ENCODE measurements at places on chromosomes 5 and 9. TPM values are rescaled to one million over a fixed set of nuclear protein-coding genes. Genes with fewer than 3 reads are reported as not detected.
A peak's percentile ranks its signal among the peaks of the same experiment; 100 is the strongest.

DNA sequence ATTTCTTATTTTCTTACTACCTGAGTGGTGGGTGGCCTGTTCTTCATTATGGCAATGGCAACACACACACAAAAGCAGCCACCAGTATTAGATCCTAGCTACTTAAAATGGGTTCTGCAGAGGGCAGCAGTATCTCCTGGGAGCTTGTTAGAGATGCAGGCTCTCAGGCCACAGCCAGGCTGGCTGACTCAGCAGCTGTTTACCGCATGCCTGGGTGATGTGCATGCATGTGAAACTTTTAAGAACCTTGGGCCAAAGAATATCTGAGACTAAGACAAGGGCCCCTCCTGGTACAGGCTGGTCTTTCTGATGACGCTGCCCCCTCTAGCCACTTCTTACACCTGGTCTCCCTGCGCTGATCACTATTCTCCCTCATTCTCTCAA, 399.0 kb downstream of the MED10 start:
- peaks cover 7% of the 10 kb centered on the region for H3K4me1 ChIP-seq
- H3K36me3 ChIP-seq, result no peaks in the 10 kb centered on the region
- no peak overlapping the region for H3K4me3 ChIP-seq
- H3K27me3 ChIP-seq, result no peaks in the 10 kb centered on the region
- DNase-seq, result no peak
- peak overlapping the region; percentile 33 for H3K27ac ChIP-seq

- DNase-seq, result no peak
- no peak overlapping the region for H3K4me3 ChIP-seq
- no peaks in the 10 kb centered on the region for H3K4me1 ChIP-seq
- H3K27me3 ChIP-seq, result no peaks in the 10 kb centered on the region
- no peaks in the 10 kb centered on the region for H3K36me3 ChIP-seq
Measured at GRCh38 chr5:93154535-93154934, 426.5 kb downstream of the NR2F1-AS1 start.

- no peaks in the 10 kb centered on the region for H3K36me3 ChIP-seq
- peaks cover 47% of the 10 kb centered on the region for H3K27me3 ChIP-seq
- H3K4me3 ChIP-seq, result no peak overlapping the region
- no peak overlapping the region for H3K27ac ChIP-seq
- DNase-seq, result no peak
Measured at GRCh38 chr9:136170006-136170901, 34.7 kb downstream of the LHX3 start.

DNA sequence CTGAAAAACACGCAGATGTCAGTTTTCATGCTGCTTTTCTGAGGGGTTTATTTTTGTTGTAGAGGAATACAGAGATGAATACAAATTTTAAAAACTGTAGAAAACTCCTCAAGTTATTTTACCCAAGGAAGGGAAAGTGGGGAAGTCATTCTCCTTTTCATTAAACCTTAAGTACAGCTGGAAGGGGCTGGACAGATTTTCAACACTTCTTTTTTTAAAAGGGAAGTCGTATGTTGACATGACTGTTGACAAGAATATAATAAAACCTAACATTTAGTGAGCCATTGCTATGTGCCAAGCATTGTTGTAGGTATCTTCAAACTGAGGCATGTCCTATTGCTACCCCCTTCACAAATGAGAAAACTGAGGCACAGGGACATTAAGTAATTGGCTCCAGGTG, 235.7 kb upstream of the ELL2 start:
- H3K36me3 ChIP-seq, result no peaks in the 10 kb centered on the region
- H3K27me3 ChIP-seq, result no peaks in the 10 kb centered on the region
- H3K4me3 ChIP-seq, result no peak overlapping the region

DNA sequence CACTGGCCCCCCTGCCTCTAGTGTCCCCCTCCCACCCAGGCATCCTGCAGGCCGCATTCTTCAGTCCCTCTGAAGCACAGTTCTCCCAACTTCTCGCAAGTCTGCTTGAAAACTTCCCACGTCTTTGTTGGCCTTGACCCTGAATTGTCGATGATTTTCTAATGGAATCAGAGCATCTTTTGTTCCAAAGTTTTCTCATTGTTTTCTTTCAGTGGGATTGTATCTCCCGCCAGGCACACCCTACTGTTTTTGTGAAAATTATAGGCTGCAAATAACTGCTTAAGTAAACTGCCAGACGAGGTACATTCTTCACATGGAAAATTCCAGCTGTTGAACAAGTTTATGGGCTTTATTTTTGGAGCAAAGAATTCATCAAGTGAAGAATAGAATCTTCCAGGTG, 122.6 kb upstream of the SLC25A48 start:
- no peaks in the 10 kb centered on the region for H3K36me3 ChIP-seq
- H3K27ac ChIP-seq, result no peak overlapping the region
- H3K27me3 ChIP-seq, result no peaks in the 10 kb centered on the region
- no peak for DNase-seq
- H3K4me1 ChIP-seq, result no peaks in the 10 kb centered on the region

GRCh38 chr5:170138273-170138672, 32.6 kb downstream of the FOXI1 start:
- H3K27ac ChIP-seq, result no peak overlapping the region
- H3K27me3 ChIP-seq, result no peaks in the 10 kb centered on the region
- H3K36me3 ChIP-seq, result no peaks in the 10 kb centered on the region

- no peak overlapping the region for H3K27ac ChIP-seq
- no peaks in the 10 kb centered on the region for H3K36me3 ChIP-seq
- no peak for DNase-seq
- no peaks in the 10 kb centered on the region for H3K4me1 ChIP-seq
- H3K27me3 ChIP-seq, result peaks cover 10% of the 10 kb centered on the region
Measured at GRCh38 chr9:113143432-113144227, 7.2 kb upstream of the SLC31A2 start.

GRCh38 chr5:180128671-180129261, 57.2 kb upstream of the RNF130 start:
- no peaks in the 10 kb centered on the region for H3K36me3 ChIP-seq
- H3K27ac ChIP-seq, result no peak overlapping the region
- H3K27me3 ChIP-seq, result peaks cover 44% of the 10 kb centered on the region
- H3K4me1 ChIP-seq, result no peaks in the 10 kb centered on the region
- DNase-seq, result no peak

DNA sequence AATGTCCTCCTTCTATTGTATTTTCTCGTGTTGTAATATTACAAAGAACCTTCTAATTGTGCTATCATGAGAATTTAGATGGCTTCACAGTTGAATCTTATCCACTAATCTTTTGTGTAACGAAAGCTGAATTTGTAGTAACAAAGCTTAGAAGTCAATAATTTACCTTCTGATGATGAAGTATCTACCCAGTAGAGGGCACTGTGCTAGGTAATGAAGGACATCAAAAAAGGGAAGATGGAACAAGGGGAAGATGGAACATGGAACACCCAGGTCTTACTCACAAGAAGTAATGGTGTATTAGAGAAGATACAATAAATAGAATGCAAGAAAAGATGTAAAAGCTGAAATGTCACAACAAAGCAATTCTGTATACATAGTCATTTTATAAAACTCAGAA, 131.0 kb upstream of the CCNG1 start:
- no peaks in the 10 kb centered on the region for H3K27me3 ChIP-seq
- H3K36me3 ChIP-seq, result no peaks in the 10 kb centered on the region
- H3K4me3 ChIP-seq, result no peak overlapping the region

DNA sequence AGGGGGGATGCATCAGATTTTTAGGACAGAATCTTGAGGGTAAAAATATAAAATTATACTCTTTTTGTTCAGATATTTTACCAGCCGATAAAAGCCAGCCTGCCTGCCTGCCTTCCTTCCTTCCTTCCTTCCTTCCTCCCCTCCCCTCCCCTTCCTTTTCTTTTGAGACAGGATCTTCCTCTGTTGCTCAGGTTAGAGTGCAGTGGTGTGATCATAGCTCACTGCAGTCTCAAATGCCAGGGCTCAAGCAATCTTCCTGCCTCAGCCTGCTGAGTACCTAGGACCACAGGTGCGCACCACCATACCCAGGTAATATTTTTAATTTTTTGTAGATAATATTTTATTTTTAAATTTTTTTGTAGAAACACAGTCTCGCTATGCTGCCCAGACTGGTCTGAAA, 330.0 kb downstream of the CCDC171 start:
- no peak for DNase-seq
- no peaks in the 10 kb centered on the region for H3K36me3 ChIP-seq
- no peaks in the 10 kb centered on the region for H3K27me3 ChIP-seq
- no peaks in the 10 kb centered on the region for H3K4me1 ChIP-seq

DNA sequence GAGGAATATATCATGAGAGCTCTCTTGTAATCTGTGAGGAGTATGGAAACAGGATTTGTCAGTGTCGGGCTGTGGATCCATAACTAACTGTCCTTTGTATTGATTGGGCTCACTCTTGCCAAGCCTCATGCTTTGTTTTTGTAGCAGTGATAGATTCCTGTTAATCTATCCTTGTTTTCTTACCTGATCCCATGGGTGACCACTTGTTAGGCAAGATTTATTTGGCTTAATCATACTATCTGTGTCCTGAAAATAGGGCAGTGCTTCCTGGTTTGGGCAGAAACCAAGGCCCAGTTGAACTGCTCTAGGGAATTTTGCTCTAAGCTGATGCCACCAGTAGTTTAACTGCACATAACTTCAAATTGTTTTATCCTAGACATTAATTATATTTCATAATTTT, 6.1 kb downstream of the NDFIP1 start:
- no peaks in the 10 kb centered on the region for H3K27me3 ChIP-seq
- H3K36me3 ChIP-seq, result no peaks in the 10 kb centered on the region

- H3K4me1 ChIP-seq, result no peaks in the 10 kb centered on the region
- no peaks in the 10 kb centered on the region for H3K36me3 ChIP-seq
- H3K27me3 ChIP-seq, result no peaks in the 10 kb centered on the region
- H3K4me3 ChIP-seq, result no peak overlapping the region
- no peak for DNase-seq
Measured at GRCh38 chr5:168171901-168172759, 119.3 kb upstream of the WWC1 start.

GRCh38 chr5:37696190-37697021, 143.4 kb downstream of the GDNF start:
- H3K4me3 ChIP-seq, result no peak overlapping the region
- no peaks in the 10 kb centered on the region for H3K27me3 ChIP-seq
- H3K36me3 ChIP-seq, result no peaks in the 10 kb centered on the region
- H3K4me1 ChIP-seq, result no peaks in the 10 kb centered on the region
- no peak for DNase-seq
- H3K27ac ChIP-seq, result no peak overlapping the region

DNA sequence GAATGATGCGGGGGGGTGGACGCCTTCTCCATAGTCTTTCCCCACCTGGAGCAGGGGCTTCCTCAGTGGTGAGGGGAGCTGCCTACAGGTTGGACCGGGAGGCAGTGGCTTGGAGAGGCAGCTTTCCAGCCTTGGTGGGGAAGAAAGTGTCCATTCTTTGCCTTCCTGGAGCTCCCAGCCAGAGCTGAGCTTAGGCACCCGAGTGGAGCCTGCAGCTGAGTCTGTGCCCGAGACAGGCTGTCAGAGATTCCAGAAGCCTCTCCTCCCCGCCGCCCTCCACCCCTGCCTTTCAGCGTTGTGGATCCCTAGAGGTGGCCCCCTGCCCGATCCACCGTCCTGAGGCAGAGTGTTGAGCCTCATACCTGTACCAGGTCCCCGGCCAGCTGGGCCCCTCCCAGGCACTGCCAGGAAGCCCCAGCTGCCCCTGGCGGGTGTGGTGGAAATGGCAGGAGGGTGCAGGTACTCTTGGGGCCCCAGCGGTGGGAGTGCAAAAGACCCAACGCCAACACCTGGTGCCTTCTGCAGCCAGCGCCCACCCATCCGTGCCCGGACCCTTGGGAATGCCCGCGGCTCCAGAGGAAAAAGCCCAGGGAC, 112.0 kb downstream of the RXRA start:
- no peak for DNase-seq
- no peak overlapping the region for H3K4me3 ChIP-seq
- peaks cover 63% of the 10 kb centered on the region for H3K36me3 ChIP-seq
- peaks cover 27% of the 10 kb centered on the region for H3K4me1 ChIP-seq

DNA sequence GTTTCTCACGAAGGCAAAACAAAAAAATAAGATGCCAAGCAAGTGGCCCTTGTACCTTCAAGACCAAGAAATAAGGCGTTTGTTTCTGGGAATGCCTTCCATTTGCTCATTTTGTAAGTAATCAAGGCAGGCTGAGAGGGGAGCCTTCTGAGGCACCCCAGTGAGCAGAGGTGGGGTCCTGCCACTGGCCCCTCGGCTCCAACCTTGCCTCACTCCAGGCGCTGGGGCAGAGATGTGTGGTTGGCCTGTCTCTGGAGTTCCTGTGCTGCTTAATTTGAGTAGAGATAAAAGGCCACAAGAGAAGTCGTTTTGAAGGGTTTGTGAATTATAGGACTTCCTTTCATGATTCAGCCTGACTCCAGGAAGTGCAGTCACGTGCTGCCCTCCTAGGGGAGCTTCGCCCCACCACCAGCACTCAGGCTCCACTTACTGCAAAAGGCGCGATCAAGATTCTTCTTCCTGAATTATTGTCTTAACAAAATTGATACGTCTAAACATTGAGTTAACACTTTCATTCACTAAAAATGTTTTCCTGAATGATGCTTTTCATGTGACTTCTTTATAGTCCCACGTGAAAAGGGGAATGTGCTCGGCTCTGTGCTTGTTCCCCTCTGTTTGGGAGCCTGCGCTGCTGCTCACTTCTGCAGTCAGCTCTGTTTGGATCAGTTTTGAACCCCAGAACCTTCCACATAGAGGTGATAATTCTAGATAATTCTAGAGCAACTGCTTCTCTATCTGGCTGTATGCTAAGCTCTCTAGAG, 13.7 kb downstream of the SYK start:
- peak overlapping the region; percentile 27 for H3K27ac ChIP-seq
- DNase-seq, result no peak
- H3K27me3 ChIP-seq, result no peaks in the 10 kb centered on the region
- no peak overlapping the region for H3K4me3 ChIP-seq
- peaks cover 37% of the 10 kb centered on the region for H3K4me1 ChIP-seq

DNA sequence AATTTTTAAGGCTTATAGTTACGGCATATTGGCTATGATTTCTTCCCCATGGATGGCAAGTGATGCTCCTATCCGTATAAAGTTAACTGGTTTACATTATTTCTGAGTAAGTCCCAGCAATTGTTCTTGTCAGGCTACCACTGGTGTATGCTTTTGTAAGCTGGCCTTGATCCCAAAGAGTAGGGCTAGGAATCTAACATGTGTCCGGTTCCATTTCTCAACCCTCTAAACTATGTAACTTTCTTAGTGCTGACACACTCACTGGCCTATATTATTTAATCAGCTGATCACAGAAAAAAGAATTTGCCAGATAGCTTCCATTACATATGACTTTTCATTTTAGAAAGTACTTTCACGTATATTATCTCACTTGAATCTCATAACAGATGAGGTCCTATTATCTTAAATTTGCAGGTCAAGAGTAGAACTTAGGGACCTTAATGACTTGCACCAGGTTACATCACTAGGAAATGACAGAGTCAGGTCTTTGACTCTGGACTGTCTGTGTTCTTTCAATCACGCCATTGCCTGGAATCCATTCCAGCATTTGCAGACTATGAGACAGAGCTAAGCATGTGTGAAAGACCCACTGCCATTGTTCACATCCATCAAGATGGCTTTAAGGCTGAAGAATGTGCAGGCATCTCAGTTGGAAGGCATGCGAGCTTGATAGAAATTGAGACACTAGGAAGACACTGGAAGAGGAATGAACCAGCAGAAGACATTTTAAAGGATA, 362.9 kb downstream of the ARRDC3 start:
- DNase-seq, result no peak
- no peaks in the 10 kb centered on the region for H3K36me3 ChIP-seq
- H3K27ac ChIP-seq, result no peak overlapping the region
- H3K27me3 ChIP-seq, result no peaks in the 10 kb centered on the region
- peaks cover 8% of the 10 kb centered on the region for H3K4me1 ChIP-seq

- DNase-seq, result no peak
- no peaks in the 10 kb centered on the region for H3K36me3 ChIP-seq
- H3K27me3 ChIP-seq, result no peaks in the 10 kb centered on the region
Measured at GRCh38 chr9:4507306-4508130, 17.2 kb downstream of the SLC1A1 start.

Gene CAMK4
- polyA plus RNA-seq, result 16.7 TPM

Gene PAEP
- polyA plus RNA-seq, result not detected

Gene TSLP
- 0.60 TPM for polyA plus RNA-seq

Gene NIPBL
- polyA plus RNA-seq, result 76.0 TPM

Gene ZFP2
- polyA plus RNA-seq, result 6.2 TPM

Gene CCIN
- 0.15 TPM for polyA plus RNA-seq

Gene IL9
- not detected for polyA plus RNA-seq
